ENCODE measurements at places on chromosomes 7 and 10.

DNA sequence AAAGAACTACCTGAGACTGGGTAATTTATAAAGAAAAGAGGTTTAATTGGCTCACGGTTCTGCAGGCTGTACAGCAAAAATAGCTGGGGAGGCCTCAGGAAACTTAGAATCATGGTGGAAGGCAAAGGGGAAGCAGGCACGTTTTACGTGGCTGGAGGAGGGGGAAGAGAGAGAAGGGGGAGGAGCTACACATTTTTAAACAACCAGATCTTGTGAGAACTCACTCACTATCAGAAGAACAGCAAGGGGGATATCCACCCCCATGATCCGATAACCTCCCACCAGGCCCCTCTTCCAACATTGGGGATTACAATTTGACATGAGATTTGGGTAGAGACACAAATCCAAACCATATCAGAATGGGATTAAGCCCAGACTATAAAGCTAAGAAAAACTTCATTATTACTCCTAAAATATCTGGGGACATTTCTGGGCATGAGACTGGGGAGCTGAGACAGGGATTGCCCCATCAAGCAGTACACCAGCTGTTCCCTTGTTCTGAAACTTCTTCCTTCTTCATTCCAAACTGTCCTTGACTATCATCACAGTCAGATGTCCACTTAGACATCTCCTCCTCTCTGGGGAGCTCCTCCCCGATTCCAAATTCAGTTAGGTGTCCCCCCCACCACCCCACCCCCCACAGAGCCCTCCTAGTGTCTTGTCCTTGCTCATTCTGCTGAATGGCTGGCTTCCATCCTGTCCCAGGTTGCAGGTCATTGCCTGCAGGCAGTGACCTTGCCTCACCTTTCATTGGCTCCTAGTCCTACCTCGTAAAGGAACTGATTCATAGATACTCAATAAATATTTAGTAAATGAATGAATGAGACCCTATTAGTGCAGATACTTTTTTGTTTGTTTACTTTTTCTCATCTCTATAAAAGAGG is 132.6 kb downstream of the EVX1 start:
- DNase-seq, result no peak

- no peak for DNase-seq
Measured at GRCh38 chr10:85977642-85978041, 389.0 kb downstream of the GRID1 start.

GRCh38 chr10:133313192-133313591 is 4.5 kb downstream of the ZNF511 start:
- DNase-seq, result no peak

DNA sequence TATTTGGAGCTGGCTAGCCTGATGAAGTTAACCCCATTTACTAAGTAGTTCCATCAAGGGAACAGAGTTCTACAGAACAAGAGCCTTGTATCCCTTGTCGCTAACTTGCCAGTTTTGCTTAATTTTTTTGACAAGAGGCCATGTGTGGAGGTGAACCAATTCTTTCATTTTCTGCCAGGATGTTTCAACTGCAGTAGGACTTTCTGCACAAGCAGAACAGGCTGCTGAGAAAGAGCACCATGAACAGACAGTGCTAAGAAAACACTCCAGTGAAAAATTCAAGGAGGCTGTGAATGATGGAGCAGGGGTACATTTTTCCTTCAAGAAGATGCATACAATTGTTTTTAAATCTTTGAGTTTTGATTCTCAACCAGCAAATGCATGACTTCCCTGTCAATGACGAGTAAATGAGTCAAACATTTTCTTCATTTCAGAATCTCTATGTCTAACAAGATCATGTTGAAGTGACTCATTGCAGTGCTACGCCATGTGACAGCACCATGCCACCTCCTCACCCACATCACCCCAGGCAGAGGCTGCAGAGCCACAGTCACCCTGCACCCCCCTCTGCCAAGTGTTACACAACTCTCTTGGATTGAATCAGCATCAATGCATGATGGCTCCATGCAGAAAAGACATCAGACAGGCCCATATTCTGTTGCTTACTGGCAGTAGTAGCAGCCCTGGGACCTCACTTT is 193.1 kb downstream of the COBL start:
- no peak for DNase-seq

DNA sequence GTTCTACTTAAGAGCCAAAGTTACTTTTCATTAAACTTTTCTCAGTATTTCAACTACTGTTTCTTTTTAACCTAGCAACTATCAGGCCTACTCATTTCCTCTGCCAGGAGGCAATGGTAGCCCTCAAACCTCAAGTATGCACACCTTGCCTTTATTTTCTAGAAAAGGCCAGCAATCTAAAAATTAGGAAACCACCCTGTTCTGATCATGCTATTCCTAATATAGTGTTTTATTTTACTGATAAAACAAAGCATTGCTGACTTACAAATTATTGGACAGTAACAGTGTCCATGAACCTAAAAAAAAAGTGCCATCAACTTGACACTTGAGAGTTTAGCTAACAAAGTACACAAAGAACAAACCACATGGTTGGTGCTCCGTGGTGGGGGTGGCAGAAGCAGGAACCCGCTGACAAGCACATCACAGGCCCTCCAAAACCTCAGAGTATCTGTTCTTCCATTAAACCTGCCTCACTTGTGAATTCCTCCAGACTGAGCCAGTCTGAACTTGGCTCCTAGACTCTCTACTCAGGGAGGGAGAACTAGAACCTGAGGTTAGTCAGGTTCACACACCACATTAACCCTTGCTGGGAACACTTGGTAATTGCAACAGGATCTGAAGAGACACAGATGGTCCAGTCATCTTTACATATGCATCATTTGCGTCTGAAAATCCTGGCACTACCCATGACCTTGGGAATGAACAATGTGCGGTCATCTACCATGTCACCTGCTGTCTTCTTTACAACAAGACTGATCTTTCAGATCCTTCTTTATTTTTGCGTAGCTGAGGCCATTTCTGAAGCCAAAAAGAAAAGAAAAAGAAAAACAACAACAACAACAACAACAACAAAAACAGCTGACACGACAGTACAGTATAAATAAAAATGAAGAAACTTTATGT is 31.9 kb downstream of the PIP4K2A start:
- DNase-seq, result peak; percentile 43

DNA sequence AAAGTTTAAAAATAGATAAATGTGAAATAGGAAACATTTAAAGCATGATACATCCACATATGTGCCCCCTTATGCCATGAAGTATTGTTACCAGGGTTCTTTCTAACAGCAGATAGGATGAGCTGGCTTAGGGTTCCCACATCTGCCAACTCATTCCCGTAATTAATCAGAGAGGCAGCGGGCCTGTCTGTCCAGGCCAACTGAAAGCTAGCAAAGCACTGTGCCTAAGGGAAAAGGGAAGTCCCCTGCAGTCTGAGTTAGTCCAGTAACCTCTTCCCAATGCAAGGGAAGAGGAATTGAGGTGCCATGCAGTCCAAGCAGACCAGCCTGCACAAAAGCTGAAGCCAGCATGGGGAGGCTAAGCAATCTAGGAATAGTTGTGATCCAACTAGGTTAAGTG is 18.3 kb upstream of the ZC3HAV1L start:
- no peak for DNase-seq

DNA sequence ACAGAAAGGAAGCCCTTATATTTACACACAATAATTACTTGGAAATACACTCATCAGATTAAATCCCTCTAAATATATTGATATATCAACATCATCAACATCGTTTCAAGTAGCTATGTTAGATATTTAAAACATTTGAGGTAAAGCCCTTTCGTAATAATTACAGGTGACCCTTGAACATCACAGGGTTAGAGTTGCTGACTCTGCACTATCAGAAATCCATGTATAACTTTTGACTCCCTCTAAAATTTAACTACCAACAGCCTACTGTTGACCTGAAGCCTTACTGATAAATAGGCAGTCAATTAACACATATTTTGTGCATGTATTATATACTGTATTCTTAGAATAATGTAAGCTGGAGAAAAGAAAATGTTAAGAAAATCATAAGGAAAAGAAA is 34.6 kb upstream of the LRRN3 start:
- DNase-seq, result no peak

GRCh38 chr10:44873160-44873559 is 38.0 kb upstream of the TMEM72 start:
- no peak for DNase-seq

DNA sequence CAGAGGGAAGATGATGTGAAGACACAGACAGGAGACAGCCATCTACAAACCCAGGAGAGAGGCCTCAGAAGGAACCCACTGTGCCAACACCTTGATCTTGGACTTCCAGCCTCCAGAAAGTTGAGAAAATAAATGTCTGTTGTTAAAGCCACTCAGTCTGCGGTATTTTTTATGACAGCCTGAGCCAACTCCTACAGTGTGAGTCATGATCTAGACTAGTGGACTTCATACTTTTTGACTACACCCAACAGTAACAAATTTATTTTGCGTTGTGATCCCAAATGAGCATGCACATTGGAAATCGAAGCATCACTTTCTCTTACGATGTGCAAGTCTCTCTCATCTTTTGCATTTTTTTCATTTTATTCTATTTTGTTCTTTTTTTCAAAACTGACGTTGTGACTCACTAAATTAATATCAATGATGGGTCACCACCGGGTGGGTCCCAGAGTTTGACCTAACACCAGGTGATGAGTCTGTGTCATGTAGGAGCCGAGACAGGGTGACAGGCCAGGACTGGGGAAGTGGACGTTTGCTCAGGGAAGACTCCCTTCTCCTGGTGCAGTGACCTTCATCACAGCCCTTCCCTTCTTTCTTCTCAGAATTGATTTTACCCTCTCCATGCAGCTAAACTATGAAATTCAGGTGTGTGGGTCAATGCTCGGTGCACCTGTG is 28.9 kb downstream of the PHYH start:
- DNase-seq, result no peak

DNA sequence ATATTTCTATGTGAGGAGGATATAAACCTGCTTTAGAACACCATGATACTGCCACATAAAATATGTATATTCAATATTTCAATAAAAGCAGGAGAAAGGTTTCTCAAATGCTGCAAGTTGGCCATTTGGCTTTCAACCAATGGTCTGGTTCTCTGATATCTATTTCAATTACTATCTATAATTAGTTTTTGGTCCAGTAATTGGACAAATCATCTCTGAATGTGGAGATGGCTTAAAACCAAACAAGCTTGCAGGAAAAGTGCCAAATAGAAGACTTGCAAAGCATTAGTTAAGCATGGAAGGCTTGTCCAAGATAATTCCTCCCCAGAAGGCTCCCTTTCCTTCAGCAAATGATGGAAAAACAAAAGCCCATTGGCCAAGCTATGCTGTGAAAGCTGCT is 140.1 kb downstream of the CPEB3 start:
- no peak for DNase-seq
